ENCODE measurements at places on chromosomes 5 and 9.

DNA sequence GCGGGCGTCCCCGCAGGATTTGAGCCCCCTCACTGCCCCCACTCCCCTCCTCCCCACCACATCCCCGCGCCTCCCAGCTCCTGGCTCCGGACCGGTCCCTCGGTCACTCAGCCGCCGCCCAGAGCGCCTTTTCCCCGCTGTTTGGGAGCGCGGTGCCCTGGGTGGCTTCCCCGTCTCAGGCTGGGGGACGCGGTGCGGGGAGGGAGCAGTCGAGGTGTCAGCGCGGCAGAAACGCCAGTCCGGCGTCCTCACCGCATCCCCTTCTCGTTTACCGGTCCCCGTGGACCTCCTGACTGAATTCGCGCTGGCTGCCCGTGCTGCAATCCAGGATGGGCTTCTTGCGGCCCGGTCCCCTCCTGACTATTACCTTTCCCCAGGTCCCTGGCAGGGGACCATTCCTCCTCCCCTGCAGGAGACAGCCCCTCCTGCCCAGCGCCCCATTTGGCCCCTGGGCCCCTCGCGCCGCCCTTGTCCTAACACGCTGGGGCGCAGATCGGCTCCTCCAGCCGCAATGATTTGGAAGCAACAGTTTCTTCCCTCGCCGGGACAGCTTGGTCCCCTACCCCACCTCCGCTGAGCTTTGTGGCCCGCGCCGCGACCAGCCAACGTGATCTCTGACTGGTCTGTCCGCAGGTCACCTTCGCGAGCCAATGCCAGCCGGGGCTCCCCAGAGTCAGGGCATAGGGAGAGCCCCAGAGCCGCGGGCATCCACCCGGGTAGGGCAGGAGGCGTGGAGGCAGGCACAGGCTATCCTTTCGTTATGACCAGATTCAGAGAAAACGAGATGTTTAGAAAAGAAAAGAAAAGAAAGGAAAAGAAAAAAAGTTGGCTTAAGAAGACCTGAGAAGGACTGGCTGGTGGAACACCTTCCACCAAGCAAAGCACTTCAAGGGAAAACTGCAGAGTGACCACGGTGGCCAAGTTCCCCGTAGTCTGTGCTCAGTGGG is 1.2 kb downstream of the ANKRD33B start:
- DNase-seq = peak; percentile 19

DNA sequence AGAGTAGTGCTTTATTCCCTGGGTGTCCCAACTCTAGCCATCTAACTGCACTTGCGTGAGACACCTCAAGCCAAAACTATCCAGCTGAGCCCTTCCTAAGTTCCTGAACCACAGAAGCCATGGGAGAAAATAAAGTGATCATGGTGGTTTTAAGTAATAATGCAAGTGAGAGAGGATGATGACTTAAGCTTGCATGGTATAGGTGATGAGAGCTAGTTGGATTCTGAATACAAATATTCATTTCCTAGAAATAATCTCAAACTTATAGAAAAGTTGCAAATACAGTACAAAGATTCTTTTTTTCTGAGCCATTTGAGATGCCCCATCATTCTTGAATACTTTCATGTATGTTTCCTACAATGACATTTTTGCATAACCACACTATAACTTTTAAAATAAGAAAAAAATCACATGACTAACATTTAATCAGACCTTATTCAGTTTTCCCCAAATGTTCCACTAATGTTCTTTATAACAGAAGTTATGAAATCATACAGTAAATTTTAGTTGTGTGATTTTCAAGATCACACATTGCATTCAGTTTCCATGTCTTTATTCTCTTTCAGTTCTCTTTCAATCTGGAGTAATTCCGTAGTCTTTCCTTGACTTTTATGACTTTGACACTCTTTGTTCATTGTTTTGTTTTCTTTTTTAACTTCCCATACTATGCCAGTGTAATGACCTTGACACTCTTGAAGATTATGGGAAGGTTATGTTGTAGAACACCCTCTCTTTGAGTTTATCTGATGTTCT is 5.5 kb upstream of the AK3 start:
- DNase-seq = no peak

GRCh38 chr5:145101246-145101645 is 733.9 kb downstream of the PRELID2 start:
- DNase-seq = no peak

GRCh38 chr5:124264499-124264898 is 481.9 kb downstream of the ZNF608 start:
- no peak for DNase-seq

DNA sequence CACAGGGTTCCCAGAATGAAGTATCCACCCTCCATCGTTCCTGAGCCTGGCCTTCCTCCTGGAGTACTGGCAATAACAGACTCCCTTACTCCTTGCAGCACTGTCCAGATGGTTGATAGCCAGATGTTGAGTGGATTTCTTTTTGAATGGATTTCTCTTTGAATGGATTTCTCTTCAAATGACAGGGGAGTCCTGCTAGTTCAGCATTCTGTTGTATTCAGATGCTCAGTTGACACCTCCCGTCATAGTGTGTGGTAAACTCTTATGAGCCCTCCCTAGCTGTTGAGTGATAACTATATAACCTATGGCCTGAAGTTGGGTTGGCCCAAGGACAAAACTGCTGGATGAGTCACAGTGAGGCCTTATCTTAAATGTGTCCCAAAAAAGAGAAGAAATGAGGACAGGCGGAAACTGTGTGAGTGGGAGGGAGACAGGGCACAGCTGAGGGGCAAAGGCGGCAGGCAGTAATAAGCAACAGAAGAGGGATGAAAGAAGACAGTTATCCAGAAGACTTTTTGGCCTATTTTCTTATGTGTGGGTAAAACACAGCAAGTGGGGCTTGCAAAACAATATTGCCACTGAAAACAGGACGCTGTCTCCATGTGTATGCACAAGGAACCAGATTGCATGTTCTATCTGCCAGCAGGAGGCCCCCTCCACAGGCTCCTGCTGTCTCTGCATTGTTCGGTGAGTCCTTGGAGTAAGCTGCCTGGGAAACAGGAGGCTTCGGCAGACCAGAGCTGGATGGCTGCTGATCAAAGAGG is 209.5 kb upstream of the S1PR3 start:
- no peak for DNase-seq

- no peak for DNase-seq
These were observed 369.7 kb downstream of the TUSC1 start for GRCh38 chr9:25308549-25308948.

DNA sequence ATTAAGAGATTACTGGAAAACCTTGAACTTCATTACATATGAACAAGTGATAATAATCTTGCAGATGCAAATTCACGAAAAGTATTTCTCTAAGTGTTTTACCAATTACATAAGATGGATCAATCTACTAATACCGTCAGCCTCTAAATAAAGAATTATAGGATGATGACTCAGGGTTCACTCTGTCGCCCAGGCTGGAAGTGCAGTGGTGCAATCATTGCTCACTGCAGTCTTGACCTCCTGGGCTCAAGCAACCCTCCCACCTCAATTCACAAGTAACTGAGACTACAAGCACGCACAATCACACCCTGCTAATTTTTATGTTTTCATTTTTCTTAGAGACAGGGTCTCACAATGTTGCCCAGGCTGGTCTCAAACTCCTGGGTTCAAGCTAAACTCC is 56.1 kb downstream of the CHD1 start:
- no peak for DNase-seq

GRCh38 chr5:40480392-40480791 is 199.3 kb upstream of the PTGER4 start:
- peak; percentile 36 for DNase-seq

- no peak for DNase-seq
These were observed 1319.3 kb upstream of the C9orf72 start for GRCh38 chr9:28892538-28892937.

DNA sequence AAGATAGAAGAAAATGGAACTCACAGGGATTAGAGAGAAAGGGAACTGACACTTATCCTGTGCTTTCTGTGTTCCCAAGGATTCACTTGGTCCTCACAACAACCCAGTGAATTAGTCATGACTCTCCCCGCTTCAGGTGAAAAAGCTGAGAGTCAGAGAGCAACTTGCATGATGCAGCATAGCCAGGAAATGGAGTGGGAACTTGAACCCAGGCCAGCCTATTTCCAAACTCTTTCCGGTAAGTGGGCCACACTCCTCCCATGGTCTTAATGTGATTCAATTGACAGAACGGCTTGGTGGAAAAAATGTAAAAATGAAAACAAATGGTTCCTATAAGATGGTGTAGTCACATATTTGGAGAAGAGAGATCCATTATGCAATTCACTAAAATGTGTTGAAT is 45.9 kb upstream of the CEMIP2 start:
- DNase-seq = no peak

GRCh38 chr9:119736491-119737454 is 367.5 kb upstream of the BRINP1 start:
- DNase-seq = no peak

DNA sequence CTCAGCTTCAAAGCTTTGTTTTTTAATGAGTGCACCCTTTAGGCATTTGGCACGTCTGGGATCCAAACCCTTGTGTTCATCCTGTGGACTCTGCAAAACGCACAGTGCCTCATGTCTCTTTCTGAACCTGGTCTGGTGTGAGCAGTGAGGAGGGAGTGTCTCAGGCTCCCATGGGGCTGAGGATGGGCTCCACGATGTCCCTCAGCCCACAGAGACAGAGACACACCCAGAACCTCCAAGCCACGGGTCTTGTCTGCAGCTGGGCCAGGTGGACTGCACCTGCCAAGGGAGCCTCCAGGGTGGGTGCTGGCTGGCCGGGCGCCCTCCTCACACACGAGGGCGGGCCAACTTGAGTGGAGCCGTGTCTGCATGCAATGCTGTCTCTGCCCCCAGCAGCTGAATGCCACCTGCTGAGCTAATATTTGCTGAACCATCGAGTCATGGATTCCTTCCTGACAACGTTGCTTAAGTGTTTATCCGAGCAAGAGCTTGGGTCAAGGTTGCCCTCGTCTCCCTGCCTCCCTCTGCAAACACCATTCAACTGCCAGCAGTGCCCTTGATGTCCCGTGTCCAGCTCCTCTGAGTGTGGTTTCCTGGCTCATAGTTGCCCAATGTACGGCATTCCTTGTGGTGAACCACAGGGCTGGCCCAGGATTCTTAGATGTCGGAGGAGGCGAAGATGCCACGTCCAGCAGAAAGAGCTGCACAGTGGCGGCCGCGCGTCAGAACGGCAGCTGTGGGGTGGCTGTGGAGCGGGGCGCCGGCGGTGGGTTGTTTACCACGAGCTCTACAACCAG is 31.4 kb upstream of the LPCAT1 start:
- no peak for DNase-seq

DNA sequence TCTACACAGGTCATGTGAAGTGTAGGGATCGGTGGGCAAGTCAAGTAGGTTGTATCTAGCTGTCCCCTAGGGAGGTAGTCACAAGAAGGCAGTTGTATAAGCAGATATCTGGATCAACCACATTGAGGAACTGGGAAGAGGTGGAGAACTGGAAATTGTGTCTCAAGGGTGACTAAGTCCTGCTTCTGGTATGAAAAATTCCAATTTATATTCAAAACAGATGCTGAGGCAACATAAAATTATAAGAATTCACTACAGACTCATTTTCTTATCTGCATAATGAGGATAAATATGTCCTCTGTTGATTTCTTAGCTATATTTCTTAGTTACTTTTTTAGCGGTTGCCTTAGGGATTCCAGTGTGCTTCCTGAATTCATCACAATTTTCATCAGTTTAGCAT is 46.8 kb downstream of the GALNT12 start:
- DNase-seq = no peak

DNA sequence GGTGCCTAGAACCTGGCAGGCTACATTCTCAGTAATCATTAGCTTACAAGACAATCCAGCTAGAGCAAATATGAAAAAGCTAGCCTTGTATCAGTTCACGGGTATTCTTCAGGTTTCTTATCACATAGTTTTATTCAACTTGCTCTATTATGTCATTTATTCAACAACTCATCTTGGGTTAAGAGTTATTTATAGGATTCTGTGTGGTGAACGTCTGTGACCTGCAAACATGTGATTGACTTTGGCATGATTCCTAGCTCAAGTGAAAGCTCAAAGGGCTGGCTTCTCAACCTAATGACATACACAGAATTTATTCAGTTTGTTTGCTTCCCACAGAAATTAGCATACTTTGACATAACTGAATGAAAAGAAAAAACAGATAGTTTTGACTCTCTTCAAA is 173.1 kb downstream of the PLPPR1 start:
- DNase-seq = no peak

DNA sequence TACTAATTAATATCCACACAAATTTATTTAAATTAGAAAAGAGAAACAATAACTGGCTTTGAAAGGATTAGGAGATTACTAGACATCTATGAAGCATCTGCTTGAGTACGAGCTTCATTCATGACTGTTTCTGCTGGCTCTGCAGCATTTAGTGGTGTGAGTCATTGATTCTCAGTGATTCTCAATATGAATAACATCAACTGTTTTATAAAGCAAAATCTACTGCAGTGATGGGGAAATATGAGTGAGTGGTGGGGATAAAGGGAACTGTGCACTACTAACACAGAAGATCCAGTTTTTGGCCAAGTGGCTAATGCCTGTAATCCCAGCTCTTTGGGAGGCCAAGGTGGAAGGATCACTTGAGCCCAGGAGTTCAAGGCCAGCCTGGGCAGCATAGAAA is 8.4 kb downstream of the FNBP1 start:
- no peak for DNase-seq

GRCh38 chr5:179865491-179866240 is 7.0 kb upstream of the MRNIP start:
- DNase-seq = no peak

DNA sequence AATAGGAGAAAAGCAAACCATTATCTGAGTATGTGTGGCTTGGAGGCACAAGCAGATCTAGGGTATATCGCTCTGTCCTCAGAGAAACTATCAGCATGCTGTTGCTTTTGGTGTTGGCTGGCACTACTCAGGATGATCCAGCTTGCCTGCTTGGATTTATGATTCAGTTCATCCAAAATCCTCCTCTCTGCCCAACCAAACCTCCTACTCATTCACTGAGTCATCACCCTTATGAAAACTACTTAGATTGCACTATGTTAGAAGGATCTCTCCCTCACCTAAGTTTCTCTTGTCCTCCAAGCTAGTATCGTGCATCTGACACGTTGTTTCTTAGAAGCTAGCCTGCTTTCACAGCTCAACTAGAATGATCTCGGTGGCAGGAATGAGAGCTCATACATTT is 14.2 kb upstream of the ZBED3 start:
- no peak for DNase-seq

- no peak for DNase-seq
These were observed 29.9 kb upstream of the TGFBI start for GRCh38 chr5:135998889-135999288.

DNA sequence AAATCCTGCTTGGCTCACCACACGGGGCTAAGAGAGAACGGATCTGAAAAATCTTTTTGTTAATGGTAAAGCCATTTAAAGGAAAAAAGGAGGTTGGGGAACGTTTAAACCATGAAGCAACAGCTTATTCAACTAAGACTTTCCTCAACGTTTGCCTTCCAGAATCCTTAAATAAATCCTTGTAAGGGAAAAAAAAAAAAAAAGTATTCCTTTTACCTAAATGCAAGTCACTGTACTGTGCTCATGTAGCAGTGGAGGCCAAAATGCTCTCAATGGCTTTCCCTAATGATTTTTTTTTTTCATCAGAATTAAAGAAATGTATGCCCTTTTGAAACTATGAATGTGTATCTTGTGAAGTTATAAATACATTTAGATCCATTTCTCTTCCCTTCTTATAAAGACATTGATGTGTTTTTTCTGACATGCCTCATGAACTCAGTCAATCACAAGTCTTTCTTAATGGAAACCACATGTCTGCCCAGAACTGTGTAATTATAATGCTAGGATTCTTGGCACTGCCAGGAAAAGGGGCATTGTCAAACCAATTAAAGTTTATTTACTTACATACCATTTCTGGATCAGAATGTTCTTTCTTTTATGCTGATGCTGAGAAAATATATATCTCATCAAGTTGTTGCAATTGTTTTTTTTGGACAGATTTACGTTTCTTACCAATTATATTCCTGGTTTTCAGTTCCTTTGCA is 107.5 kb downstream of the EBF1 start:
- no peak for DNase-seq

- DNase-seq = no peak
These were observed 104.8 kb upstream of the CD180 start for GRCh38 chr5:67301285-67301903.
